NT2/D1 (cell line): ENCODE measurements at places on chromosomes 12 and 14.

DNA sequence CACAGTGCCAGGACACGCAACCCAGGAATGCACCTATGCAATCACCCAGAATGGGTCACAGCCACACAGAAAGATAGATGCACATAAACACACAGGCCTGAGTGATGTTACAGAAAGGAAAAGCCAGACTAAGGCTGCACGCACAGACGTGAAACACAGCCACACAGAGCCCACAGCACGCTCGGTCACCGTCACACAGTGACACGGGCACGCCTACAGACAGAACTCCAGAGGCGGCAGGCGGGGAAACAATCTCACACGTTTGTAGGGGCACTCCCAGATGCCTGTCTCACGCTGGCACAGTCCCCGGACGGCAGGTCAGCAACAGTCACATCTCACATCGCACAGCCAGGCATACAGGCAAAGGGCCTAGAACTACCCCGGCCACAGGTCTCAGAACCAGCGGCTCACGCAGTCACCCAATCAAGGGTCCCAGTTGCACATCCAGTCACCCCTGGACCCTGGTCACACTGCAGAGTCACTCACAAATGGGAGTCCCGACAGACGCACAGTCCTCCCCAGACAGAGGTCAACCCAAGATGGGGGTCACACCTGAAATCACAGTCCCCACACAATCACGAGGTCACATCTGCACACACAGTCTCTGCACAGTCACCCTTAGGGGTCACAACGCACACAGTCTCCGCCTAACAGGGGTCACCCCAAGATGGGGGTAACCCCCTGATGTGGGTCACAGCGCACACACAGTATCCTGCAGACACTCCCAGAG, 790 bp downstream of the SSH1 start:
- DNase-seq: no peak

DNA sequence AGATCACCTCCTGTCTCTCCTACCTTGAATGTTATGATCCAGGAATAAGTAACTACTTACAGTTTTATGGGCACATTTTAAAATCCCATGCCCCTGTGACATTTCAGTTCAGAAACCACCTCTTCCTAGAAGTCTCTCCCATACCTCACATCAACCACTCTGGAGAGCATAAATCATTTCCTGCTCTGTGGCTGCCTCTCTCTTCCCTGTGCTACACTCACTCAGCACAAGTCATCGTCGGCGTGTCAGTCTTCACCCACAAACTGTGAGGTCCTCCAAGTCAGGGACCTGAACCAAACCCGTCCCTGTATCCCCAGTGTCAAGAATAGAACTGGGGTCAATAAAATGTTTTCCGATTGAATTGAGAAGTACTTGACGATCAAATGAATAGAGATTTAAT, 863.3 kb downstream of the BCL11B start:
- DNase-seq: no peak

- no peak for DNase-seq
Measured at GRCh38 chr12:97452230-97452629, 10.4 kb upstream of the RMST start.

DNA sequence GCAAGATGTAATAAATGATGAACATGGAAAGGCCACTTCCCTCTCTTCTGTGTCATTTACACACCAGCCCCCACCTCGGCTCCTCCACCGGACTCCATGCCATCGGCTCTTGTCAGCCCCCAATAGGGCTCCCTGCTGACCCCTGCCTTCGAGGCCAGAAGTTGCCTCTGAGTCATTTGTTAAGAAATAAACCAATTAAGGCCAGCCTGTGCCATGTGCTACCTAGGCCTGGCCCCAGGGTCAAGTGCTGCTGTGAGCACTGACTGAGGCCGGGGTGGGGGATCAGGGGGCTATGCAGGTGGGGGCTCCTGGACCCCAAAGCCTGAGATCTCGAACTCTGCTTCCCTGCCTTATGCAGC, 53.2 kb downstream of the TESC start:
- no peak for DNase-seq

DNA sequence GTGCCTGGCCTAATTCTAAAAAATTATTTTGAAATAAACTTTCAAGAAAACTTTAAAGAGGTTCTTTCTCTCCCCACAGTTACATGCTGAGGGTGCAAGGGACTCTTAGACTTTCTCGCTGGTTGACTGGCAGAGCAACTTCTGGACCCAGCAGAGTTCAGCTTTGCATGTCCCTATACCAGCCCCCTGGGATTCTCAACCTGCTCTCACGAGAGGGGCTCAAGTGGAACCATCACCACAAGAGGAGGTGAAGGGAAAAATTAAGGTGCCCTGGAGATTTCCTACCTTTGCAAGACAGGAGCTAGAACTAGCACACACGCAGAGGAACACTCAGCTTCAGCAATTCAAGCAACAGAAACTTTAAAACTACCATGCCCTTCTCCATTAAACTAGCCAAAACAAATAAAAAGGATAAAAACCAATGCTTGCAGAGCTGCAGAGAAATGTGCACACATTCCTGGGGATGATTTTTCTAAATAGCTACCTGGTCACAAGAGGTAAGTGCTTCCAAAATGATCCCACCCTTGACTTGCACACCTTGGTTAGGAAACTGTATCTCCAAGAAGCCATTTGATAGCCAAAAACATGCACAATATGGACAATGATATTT, 2.5 kb downstream of the HVCN1 start:
- no peak for DNase-seq

GRCh38 chr14:105059925-105060565, 5.2 kb downstream of the GPR132 start:
- DNase-seq: no peak

GRCh38 chr12:2068653-2069052, 15.9 kb downstream of the CACNA1C start:
- no peak for DNase-seq

DNA sequence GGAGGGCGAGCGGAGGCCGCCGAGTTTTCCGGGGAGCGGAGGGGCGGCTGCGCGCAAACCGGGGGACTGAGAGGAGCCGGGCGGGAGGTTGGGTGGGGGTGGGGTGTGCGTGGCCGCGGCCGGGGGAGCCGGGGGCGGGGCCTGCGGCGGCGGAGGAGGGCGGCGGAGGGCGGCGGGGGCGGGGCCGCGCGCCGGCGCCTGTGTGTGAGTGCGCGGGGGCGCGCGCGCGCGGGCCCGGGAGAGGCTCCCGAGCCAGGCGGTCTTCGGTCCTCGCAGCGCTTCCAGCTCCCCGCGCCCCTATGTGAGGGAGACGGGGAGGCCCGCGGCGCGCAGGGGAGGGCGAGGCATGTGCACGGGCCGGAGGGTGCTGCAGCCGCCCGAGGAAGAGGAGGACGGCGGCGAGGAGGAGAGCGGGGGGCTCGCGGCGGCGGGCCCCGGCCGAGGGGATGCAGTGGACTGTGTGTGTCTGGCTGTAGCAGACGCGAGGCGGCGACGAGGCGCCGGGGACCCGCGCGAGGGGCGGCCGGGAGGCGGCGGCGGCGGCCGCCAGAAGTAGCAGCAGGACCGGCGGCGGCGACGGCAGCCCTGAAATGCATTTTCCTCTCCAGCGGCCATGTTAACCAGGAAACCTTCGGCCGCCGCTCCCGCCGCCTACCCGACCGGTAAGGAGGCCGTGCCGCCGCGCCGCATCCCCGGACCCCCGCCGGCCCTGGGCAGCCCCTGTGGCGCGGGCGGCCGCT, at the start of gene DYRK2:
DYRK2 (plus strand) TSS at position 225 of the 740 bp plus-strand sequence; CDS start at position 614, 389 bp downstream.
- DNase-seq: peak; percentile 63

DNA sequence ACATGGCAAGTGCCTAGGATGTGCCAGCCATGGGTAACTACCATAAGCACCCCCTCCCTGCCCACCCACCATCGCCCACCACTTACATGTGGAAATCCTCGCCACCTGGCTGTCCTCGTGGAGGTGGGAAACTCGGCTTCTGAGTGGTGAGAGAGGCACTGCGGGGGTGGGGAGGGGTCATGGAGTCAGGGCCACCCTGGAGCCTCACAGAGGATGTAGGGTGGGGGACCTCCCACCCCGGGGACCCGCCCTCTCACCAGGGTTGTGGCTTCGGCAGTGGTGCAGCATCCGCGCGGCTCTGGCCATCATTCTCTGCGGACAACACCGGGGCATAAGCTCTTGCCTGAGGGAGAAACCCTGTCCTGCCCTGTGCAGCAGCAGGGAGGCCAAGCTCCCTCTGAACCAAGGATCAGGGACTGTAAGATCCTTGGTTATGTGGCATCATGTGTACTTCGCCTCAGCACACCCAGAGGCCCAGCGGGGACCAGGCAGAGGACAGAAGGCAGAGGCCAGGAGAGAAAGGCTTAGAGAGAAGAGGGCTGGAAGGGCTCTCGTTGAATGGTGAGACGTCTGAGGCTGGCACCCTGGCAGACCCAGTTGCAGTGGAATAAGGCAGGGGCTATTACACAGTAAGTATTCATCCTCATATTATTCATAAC, 12.8 kb upstream of the ENDOU start:
- DNase-seq: no peak

- DNase-seq: no peak
Measured at GRCh38 chr14:24349742-24350141, 10.0 kb upstream of the RIPK3 start.

DNA sequence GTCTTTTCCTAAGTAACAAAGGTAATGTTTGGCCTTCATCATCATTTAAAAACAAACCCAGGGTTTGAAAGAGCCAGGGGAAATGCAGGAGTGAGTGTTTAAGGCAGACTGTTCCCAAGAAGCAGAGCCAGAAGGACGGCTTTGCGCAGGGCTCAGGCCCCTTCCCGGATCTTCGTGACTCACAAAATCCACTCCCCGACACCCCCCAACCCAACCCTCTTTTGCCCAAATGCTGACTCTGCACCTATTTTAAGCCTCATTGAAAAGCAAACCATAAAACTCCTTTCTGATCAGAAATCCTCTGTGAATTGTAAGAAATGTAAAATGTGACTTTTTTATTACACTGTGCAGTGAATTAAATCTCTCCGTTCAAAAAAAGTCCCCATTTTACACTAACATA, 67.5 kb downstream of the SETD3 start:
- no peak for DNase-seq

DNA sequence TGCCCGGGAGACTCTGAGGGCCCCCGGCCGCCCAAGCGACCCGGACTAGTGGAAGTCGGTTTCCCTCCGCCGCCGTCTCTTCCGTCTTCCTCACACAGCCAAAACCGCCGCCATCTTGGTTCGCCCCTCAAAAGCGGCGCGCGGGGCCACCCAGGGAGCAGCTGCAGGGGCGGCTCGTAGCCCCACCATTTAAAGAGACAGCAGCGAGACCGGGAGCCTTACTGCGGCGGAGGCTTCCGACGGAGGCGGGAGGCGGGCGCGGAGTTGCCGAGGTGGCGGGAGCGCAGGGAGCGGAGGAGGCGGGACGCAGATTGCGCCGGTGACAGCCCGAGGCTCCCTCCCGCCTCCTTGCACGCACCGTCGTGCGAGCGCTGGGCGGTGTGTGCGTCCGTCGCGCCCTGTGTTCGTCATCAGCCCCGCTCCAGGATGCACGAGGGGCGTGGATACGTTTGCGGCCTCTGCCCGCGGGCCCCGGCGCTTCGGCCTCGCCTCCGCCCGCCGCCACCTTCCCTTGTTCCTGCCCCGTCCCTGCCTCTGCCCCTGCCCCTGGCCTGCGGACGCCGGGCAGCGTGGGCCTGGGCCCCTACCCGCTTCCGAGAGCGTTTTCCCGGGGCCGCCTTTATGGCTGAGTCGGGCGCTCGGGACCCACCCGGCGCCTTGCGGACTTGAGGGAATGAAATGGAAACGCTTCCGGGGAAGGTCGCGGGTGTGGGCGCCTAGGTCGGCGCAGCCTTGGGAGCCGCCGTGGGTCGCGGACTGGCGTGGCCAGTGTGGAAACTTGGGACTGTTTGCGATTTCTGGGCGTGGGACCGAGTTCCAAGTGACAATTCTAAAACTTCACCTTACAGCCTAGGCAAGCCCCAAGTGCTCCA, at the start of gene PPP4R3A:
PPP4R3A (minus strand) TSS at position 140 of the 872 bp plus-strand sequence. CDS start 663 bp downstream, outside the sequence.
- DNase-seq: peak; percentile 83

- no peak for DNase-seq
Measured at GRCh38 chr14:79354336-79354735, 857.0 kb downstream of the DIO2 start.

- DNase-seq: no peak
Measured at GRCh38 chr14:96380735-96381134, 11.2 kb upstream of the AK7 start.

DNA sequence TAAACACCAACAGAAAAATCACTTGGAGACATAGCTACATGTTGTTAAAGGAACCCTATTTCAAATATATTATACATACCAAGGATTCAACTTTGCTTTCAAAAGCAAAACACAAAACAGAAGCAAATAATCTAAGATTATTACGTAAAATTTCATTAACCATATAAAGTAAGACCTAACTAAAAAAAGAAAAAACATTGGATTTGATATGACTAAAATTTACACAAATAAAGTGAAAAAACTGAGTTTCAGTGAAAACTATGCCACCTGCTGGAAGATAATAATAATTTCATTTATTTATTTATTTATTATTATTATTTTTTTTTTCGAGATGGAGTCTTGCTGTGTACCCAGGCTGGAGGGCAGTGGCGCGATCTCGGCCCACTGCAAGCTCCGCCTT, 45.2 kb downstream of the WDHD1 start:
- DNase-seq: no peak

GRCh38 chr12:46244273-46244915, 24.4 kb downstream of the SLC38A1 start:
- no peak for DNase-seq

DNA sequence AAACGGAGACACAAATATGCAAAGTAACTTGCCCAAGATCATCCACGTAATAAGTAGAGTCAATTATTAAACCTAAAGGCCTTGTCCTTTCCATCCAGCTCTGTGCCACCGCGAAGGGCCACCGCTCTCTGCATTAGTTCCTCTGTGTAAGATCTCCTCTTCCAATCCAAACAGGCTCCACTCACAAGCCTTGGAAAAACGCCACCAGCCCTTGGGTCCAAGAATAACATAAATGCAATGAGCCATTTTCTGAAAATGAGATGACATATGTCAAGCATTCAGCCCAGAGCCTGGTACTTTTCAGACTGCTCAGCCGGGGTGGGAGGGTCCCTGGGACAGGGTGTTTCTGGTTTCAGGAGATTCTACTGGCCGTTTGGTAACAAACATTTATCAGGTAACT, 30.0 kb downstream of the DGLUCY start:
- DNase-seq: no peak

- no peak for DNase-seq
Measured at GRCh38 chr12:123571343-123571813, 13.0 kb upstream of the TMED2 start.

- DNase-seq: no peak
Measured at GRCh38 chr12:68832504-68832867, 24.5 kb downstream of the MDM2 start.
